ENCODE measurements at places on chromosomes 4 and X.

DNA sequence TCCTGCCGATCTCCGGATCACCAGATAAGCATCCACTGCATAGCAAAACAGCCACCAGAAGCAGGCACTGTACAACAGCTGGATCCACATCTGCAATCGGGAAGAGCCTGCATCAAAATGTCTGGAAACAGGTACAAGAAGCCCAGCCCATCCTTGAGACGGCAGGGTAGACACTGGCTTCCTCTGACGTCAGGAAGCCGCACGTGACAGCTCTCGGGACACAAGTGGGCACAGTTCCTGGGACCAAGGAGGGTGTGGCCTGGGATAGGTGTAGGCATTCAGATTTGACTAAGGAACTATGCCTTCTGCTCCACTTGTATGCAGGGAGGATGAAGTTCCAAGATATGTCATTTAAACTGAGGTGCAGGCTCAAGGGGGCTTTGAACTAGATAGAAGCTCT is 6.3 kb downstream of the GPR143 start:
- no peaks in the 10 kb centered on the region for H3K4me1 ChIP-seq
- no peaks in the 10 kb centered on the region for H3K36me3 ChIP-seq
- no peaks in the 10 kb centered on the region for H3K27me3 ChIP-seq

- H3K27ac ChIP-seq, result no peak overlapping the region
- H3K4me3 ChIP-seq, result no peak overlapping the region
- no peaks in the 10 kb centered on the region for H3K4me1 ChIP-seq
- H3K36me3 ChIP-seq, result no peaks in the 10 kb centered on the region
Observed at GRCh38 chr4:88136249-88136648, 22.2 kb downstream of the ABCG2 start.

DNA sequence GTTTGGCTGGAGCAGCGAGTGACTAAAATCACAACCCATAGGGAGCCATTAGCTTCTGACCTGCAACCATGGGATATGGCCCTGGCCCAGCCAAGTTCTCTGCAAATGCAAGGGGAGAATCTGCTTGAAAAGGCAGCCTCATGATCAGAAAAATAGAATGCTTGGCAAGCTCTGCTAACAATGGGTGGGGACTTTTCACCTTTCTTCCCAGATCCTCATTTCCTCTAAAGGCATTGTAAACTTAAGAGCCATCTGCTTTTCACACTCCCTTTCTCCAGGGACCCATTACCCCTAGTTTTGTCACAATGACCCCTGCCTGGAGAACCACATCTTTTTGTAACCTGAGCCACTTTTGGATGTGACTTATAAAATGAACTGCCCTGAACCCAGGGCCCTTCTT is 104.3 kb downstream of the PARM1 start:
- H3K27ac ChIP-seq, result no peak overlapping the region
- H3K27me3 ChIP-seq, result no peaks in the 10 kb centered on the region
- H3K4me3 ChIP-seq, result no peak overlapping the region

- no peaks in the 10 kb centered on the region for H3K4me1 ChIP-seq
- no peaks in the 10 kb centered on the region for H3K36me3 ChIP-seq
- H3K27ac ChIP-seq, result no peak overlapping the region
- DNase-seq, result no peak
Observed at GRCh38 chrX:71632923-71633657, 14.8 kb upstream of the CXCR3 start.

DNA sequence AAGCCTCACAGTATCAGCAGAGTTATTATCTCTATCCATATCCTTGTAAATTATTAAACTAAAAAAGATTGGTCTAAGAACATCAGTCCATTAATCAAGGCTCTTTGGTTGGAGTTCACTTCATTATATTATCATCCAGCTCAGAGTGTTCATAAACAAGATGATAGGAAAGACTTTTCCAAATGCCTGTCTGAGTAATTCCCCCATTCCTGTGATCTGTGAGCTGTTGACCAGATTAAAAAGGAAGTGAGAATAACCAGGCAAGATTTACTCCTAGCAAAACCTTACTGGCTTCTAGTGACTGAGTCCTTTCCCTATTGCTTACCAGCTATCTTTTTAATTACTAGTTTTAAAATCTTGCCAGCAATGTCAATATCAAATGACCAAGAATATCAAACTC is 14.9 kb downstream of the PKD2 start:
- peak overlapping the region; percentile 4 for H3K27ac ChIP-seq
- H3K27me3 ChIP-seq, result no peaks in the 10 kb centered on the region
- peaks cover 6% of the 10 kb centered on the region for H3K4me1 ChIP-seq

DNA sequence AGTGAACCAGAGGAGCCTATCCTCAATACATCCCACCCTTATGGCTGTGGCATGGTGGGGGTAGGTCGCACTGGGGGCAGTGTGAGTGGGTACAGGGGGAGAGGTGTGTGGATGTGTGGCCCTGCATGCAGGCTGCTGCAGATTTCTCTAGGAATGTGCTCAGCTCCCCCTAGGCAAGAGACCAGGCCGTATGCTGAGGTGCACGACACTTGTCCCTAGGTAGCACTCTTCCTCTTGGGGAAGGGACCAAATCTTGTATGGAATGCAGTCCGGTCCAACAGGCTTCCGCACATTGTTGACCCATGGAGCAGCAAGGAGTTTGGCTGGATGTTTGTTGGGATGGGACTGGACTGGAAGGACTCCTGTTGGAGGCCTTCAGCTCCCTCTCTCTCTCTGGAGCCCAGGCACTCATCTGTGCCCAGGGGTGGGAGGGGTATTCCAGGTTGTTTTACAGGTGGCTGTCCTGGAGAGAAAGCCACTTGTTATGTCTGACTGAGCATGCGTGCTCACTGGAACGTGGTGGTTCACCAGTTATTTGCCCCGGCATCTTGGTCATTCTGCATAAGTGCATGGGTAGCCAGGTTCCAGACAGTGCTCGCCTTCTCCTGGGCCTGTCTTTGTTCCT is 55.1 kb downstream of the NBDY start:
- no peaks in the 10 kb centered on the region for H3K36me3 ChIP-seq
- no peak overlapping the region for H3K27ac ChIP-seq
- H3K4me3 ChIP-seq, result no peak overlapping the region
- no peak for DNase-seq
- H3K27me3 ChIP-seq, result no peaks in the 10 kb centered on the region

- no peak overlapping the region for H3K4me3 ChIP-seq
- no peaks in the 10 kb centered on the region for H3K36me3 ChIP-seq
- DNase-seq, result no peak
- no peaks in the 10 kb centered on the region for H3K4me1 ChIP-seq
- no peak overlapping the region for H3K27ac ChIP-seq
Observed at GRCh38 chr4:54840992-54841768, 183.4 kb downstream of the KIT start.

DNA sequence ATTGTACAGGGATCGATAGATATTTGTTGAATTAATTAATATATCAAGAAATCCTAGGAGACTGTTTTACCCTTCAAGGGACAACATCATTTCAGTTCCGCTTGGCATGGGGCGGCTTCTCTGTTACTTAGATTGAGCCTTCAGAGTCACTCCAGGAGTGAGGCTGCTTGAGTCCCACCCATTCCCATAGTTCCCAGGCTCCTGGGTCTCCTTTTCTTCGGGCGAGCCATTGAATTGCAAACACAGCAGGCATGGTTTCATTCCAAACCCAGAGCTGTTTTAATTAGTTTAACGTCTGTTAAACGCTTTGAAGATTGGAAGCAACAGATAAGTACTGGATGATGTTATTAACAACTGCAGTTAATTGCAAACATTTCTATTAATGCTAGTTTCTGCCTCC is 571 bp upstream of the EDA start:
- H3K36me3 ChIP-seq, result no peaks in the 10 kb centered on the region
- no peaks in the 10 kb centered on the region for H3K4me1 ChIP-seq
- no peak for DNase-seq
- no peak overlapping the region for H3K27ac ChIP-seq

GRCh38 chr4:175891231-175891630 is 79.2 kb upstream of the GPM6A start:
- no peak overlapping the region for H3K4me3 ChIP-seq
- H3K36me3 ChIP-seq, result no peaks in the 10 kb centered on the region
- no peak for DNase-seq
- no peaks in the 10 kb centered on the region for H3K27me3 ChIP-seq
- peaks cover 3% of the 10 kb centered on the region for H3K4me1 ChIP-seq

- H3K27ac ChIP-seq, result no peak overlapping the region
- no peaks in the 10 kb centered on the region for H3K4me1 ChIP-seq
- no peaks in the 10 kb centered on the region for H3K27me3 ChIP-seq
Observed at GRCh38 chr4:30460818-30461217, 259.4 kb upstream of the PCDH7 start.

- H3K4me1 ChIP-seq, result no peaks in the 10 kb centered on the region
- no peak overlapping the region for H3K4me3 ChIP-seq
- no peaks in the 10 kb centered on the region for H3K27me3 ChIP-seq
- no peak for DNase-seq
Observed at GRCh38 chr4:158147151-158147550, 25.7 kb downstream of the GASK1B start.

DNA sequence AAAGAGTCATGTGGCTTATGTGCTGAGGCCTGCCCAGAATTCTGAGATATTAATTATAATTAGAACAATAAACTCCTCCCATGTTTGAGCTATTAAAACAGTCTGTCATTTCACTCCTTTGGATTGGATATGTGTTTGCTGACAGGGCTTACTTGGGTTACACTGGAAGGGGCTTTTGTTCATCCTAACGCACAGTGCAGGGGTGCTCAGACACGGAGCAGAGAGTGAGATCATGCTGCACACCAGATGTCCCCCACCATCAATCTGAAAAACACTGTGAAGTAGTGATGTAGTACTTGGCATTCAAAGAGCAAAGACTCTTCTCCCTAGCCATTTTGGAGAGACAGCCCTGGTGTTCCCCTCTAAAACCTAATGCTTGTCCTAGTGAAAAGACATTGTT is 24.1 kb upstream of the SMIM10L2A start:
- no peaks in the 10 kb centered on the region for H3K4me1 ChIP-seq
- no peak overlapping the region for H3K27ac ChIP-seq
- no peak for DNase-seq
- H3K27me3 ChIP-seq, result no peaks in the 10 kb centered on the region
- H3K36me3 ChIP-seq, result no peaks in the 10 kb centered on the region
- no peak overlapping the region for H3K4me3 ChIP-seq
